ENCODE measurements at places on chromosomes 12 and 14.

DNA sequence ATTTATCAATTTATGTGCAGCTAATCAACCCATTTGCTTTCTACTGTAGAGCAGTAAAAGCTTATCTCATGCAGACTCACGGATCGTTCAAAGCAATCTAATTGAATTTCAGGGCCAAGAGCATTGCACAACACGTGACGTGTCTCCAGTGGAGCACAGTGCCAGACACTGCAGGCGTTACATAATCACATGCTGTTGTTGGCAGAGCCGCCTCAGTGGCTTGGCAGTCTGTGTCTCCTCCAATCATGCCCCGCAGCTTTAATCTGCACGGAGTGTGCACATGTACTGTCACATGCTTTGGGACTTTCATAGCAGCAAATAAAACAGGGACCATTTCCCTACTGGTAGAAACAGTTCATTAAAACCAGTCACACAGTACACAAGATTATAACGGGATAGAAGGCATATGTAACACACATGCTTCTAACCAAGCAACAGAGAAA lies 309.3 kb downstream of the ITPR2 start:
- DNase-seq, result peak; percentile 38

GRCh38 chr12:38389614-38390013 lies 73.0 kb downstream of the ALG10B start:
- DNase-seq, result no peak

DNA sequence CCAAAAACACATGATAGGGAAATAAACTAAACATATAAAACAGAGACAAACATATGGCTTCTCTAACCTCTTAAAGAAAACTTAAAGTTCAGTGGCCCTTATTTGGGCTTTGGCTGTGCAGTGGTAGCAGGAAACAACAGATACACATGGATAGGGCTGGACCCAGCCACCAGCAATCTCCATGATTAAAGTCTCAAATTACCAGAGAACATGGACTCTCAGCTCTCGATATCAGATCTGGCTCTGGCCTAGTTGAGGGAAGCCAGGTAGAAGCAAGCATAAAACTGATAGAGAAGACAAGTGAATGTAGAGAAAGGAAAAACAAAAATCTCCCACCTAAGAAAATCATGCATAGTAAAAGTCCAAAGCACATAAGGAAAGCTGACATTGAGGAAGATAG lies 164.8 kb downstream of the ITPR2 start:
- no peak for DNase-seq

DNA sequence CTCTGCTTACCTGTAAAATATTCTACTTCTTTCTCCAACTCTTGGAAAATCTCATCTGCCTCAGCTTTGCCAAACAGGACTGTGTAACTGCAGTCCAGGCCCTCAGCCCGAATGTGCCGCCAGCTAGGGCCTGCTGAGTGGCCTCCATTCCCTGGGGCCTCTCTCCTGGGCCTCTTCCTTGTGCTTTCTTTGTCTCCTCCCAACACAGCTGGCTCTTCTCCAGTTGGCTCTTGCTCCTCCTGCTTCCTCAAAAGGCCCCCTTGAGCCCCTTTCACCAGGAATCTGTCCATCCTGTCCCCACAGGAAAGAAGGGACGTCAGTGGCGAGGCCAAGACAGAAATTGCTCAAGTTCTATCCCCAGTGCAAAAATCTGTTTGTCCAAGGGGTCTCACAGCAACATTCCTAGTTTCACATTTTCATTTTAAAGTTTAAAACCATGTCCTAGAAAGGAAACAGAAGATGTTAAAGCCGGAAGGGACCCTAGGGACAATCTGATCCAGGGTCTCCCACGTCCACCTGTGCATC lies 713 bp downstream of the ALKBH2 start:
- no peak for DNase-seq

GRCh38 chr12:4246116-4246515 lies 27.4 kb upstream of the CCND2 start:
- no peak for DNase-seq

DNA sequence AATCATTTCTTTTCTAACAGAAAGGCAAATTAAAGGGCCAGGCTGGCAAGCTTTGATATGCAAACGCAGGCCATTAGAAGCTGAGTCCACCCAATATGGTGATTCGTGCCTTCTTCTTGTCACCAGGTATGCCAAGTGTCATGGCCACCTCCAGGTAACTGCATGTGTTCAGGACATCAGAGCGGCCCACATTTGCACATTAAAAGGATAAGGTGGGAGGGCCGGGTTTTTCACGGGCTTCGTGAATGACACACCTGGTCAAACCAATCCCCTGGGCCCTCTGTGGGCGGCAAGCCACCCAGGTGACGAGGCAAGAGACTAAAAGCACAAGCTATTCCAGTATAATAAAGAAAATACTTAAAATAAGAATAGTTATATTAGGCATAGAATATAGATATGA lies 75.9 kb upstream of the TSPAN11 start:
- no peak for DNase-seq

- no peak for DNase-seq
Observed at GRCh38 chr14:68806526-68807147, 13.8 kb upstream of the ZFP36L1 start.

GRCh38 chr12:51082561-51083125 lies 753 bp downstream of the CSRNP2 start:
- DNase-seq, result no peak

DNA sequence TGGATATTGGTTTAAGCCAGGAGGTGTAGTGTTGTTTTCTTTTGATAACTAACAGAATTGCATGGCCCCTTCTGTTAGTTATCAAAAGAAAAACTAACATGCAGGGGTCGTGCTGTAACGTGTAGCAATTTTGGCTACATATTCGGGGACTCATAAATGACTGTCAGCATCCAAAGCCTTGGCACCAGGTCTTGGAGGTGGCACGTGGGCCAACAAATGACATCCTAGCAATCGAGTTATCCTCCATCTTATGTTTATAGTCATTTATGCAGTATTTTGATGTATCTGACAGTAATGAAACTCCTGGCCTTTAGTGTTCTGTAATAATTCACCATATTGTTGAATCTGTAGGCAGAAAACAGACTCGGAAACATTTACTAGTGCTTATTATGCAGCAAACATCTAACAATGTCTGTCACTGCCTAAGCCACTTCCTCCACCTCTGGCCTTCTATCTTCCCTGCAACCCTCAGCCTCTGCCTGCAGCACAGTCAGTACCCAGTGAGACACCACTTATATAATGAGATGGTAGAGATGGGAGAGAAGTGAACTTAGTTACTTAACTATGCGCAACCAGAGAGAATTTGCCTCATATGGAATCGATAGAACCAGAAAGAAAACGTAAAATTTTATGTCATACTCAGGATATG lies 184.6 kb downstream of the AEBP2 start:
- DNase-seq, result no peak
